Pancreas (tissue), 10 donors: ENCODE measurements at places on chromosomes 7 and 10. TPM values are rescaled to one million over a fixed set of nuclear protein-coding genes. Genes with fewer than 3 reads are reported as not detected.

HOXA4 gene
- 1.9 TPM for polyA plus RNA-seq

TMEM176B gene
- 16.4 TPM for polyA plus RNA-seq

GIMAP8 gene
- 3.1 TPM for polyA plus RNA-seq

HKDC1 gene
- 11.1 TPM for polyA plus RNA-seq

MOGAT3 gene
- not detected for polyA plus RNA-seq

GRCh38 chr10:72736828-72737220, 44.9 kb downstream of the MCU start:
- no peak for DNase-seq

DNA sequence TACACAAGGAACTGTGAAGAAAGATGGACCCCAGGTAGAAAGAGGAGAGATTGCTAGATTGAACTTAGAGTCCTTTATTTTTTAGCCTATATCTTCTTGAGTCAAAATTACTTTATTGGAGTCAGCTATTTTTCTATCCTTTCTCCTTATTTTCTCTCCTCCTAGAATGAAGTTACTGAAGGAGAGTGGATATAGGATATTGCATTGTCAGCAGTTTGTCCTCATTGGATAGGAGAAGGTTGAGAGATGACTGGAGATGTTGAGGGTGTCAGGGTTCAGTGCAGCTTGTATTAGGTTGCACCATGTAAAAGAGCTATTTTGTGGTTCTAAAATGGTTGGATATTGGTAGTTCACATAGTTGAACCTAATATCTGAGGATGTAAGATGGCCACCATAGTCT, 5.5 kb downstream of the LRMDA start:
- no peak for DNase-seq

DNA sequence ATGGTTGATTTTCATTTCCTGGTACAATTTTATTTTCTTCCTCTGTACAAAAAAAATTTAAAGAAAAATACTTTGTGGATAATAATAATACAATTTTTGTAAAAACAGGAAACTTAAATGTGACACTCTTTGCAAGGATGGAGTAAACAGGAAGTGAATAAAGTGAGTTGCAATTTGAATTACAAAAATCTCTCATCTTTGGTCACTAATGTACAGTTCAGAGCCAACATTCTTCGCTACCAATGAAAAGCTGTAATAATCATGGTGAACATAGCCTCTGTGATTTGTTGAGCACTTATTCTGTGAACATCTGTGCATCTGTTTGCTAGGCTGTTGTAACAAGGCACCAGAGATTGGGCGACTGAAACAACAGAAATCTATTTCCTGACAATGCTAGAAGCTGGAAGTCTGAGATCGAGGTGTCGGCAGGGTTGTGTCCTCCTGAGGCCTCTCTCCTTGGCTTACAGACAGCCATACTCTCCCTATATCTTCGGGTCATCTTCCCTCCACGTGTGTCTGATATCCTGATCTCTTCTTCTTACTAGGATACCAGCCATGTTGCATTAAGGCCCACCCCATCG, 295.3 kb upstream of the KLF6 start:
- no peak for DNase-seq

DNA sequence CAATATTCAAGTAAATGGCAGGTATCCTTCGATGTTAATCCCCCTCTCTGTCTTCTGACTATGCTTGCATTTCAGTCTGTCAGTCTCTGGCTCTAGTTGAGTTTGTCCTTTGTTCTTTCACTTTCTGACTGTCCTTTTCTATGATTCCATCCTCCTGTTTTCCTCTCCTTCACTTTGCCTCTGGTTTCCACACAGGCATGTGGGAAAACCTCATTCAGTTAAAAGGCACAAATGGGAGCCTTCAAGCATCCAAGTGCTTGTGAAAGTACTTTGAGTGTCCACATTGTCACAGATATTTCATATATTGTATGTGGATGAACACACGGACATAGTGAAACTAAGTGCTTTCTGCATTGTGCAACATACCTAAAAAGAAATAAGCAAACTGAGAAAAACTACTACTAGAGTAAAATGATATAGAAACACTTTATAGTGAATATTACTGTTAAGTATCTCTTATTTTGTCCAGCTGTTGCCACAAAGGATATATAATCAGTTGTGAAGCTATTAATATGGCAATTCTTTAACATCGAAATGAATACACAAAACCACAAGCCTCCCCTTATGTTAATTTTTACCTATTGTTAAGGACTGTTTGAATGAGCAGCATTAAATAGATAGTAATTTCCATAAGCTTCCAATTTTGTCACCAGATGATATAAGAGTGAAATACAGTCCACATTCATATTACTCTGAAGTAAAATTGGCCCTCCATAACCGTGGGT, 71.7 kb downstream of the NRBF2 start:
- DNase-seq, result no peak

DNA sequence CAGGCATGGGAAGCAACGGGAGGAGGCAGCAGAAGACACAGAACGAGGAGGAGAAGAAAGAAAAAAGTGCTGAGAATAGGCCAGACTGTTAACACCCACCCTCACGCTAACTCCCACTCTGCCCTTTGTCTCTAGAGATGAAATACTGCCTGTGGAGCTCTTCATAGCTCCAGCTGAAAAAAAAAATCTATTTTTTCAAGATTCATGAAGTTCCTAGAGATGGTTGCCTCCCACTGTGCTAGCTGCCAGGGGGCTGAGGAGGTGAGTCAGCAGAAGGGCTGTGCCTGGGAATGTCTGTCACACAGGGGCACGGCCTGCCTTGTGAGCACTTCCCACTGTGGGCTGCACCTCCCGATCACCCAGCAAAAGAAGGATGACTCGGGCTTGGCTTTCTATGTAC, 144.5 kb downstream of the RNF216 start:
- DNase-seq, result peak; percentile 24

DNA sequence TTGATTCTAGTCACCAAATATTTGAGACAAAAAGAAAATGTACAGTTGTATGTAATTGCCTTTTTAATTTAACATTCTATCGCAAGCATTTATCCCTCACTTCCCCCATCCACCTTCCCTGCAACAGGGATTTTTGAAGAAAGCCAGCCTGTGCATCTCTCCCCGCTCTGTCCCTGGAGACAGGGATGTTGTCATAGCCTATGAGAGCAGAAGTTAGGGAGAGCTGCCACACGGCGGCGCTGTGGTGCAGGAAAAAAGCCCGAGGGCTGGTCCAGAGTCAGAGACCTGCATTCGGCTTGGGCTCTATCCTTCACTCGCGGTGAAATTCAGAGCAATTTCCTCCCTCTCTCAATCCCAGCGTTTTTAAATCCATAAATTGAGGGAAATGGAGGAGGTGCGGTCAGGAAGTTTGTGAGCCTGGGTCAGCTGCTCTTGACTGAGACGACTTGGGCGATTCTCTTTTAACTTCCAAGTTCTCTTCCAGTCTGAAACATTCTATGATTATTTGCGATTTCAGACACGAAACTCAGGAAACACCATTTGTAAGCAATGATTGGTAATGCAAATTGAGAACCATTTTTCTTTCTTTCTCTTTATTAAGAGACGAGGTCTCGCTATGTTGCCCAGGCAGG, 17.5 kb downstream of the HKDC1 start:
- DNase-seq, result peak; percentile 88

- no peak for DNase-seq
Measured at GRCh38 chr7:80213814-80214213, 79.2 kb downstream of the GNAI1 start.

DNA sequence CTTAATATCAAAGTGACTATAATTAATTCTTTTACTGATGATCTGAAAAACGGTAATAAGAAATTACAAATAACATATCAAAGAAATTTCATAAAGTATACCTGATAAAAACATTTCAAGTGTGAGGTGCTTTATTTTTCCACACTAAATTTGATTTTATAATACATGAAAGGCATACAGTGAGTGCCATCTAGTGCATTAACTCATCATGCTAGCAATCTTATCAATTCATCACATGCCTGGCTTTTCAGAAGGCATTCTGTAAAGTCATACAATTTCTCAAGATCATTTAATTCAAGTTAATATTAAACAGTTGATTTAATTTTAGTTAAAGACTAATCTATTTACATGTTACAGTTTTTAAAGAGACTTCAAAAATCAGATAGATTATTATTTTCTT, 1020.9 kb downstream of the GATA3 start:
- no peak for DNase-seq

DNA sequence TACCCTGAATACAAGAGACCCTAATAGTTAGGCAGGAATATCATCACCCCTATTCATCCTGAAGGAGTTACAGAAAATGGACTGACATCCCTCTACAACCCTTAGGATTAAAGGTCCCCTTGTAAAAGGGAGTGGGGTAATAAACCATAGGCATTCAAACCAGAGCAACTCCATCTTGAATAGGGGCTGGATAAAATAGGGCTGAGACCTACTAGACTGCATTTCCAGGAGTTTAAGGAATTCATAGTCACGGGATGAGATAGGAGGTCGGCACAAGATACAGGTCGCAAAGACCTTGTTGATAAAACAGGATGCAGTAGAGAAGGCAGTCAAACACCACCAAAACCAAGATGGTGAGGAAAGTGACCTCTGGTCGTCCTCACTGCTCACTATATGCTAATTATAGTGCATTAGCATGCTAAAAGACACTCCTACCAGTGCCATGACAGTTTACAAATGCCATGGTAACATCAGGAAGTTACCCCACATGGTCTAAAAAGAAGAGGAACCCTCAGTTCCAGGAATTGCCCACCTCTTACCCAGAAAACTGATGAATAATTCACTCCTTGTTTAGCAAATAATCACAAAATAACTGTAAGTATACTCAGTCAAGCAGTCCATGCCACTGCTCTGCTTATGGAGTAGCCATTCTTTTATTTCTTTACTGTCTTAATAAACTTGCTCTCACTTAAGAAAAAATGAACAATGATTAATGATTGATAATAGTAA, 37.2 kb downstream of the CUBN start:
- DNase-seq, result no peak

DNA sequence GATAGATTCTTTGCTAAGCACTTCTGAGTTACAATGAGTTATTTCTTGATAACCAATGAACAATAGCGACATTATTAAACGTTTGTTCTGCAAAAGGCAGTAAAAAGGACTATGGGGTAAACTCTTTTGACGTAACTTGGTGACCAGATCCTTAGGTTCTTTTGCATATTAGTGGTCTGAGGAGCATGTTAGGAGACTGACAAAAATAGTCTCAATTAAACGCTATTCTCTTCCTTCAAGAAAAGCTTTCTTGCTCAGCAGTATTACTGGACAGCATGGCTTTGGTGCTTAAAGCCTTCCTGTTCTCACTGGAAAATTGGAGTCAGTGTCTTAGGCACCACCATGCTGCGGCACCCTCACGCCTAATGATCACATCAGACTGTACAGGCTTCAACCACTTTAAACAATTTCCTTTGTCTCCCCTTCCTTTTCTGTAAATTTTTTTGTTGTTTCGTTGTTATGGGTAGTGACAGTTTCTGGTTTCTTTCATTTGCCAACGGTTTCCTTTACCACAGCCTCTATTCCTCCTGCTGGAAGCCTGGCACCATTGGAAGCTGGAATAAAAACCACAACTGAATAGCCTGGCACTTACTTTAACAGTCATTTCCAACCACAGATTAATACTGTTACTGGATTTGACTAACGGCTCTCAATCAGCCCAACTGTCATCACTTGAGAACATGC, 49.2 kb upstream of the FAM133B start:
- DNase-seq, result no peak

- DNase-seq, result no peak
Measured at GRCh38 chr10:56370217-56371113, 9.4 kb upstream of the ZWINT start.

- DNase-seq, result no peak
Measured at GRCh38 chr7:12653518-12653917, 33.9 kb upstream of the ARL4A start.

GRCh38 chr7:110987127-110987693, 103.7 kb upstream of the LRRN3 start:
- no peak for DNase-seq

GRCh38 chr7:131819891-131820290, 263.5 kb upstream of the PODXL start:
- no peak for DNase-seq

- DNase-seq, result no peak
Measured at GRCh38 chr7:117048114-117048866, 95.0 kb downstream of the ST7 start.

DNA sequence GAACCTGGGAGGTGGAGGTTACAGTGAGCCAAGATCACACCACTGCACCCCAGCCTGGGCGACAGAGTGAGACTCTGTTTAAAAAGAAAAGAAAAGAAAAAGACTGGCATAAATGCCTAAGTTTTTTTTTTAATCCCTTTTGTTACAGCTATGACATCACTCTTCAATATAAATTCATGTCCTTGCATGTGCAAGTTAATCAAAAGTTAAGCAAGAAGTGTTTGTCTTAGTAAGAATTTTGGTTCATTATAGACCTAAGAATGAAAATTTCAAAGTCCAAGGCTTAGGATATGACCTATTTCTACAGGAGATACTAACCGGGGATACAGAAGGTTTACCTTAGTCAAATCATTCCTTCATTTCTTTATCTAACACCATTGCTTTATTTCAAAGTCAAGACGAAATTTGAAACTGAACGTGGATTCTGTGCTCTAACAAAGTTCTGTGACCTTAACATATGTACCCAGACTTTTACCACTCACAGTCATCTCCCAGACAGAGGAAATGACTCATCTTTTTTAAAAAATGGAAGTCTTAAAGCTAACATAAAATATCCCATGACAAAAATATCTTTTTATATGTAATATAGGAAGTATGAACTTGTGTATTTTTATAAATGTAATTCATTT, 29.3 kb upstream of the ITGB8 start:
- DNase-seq, result no peak

DNA sequence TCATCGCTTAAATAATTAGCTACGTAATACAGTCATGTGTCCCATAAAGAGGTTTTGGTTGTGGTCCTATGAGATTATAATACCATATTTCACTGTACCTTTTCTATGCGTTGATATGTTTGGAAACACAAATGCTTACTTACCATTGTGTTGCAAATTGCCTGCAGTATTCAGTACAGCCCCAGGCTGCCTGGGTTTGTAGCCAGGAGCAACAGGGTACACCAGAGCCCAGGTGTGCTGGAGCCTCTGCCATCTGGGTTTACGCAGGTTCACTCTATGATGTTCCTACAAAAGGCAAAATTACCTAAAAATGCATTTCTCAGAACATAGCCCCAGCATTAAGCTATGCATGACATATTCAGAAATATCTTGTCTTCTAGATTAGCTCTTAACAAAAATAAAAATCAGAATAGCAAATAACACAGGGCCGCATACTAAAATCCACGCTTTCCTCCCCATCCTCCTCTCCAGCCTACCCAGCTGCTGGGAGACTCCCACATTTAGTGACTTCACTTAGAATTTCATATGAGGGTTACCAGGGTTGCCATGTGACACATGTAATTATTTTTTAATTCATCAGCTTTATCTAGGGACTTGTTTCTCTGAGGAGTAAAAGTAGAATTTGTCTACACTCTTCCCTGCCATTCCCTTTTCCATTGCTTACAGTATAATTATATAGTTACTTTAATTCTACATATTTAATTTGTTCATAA, 559.0 kb upstream of the ADARB2 start:
- no peak for DNase-seq

GRCh38 chr10:18418541-18419215, 232.7 kb downstream of the NSUN6 start:
- no peak for DNase-seq

DNA sequence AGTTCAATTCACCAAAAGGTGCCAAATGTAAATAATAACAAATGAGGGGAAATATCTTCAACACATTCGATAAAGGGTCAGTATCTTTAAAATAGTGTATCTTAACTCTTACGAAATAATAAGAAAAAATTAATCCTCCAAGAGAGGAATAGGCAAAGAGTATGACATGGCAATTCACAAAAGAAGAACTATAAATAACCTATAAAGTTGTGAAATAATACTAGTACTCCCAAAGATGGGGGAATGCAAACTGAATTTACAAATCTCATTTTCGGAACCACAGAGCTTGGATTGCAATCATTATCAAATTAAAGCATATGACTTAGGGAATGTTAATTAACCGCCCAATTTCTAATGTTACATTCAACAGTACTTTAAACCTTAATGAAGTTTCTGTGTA, 78.2 kb upstream of the TARP start:
- DNase-seq, result no peak
